Chondrocyte (in vitro differentiated cells): ENCODE measurements at places on chromosomes 16 and 17. TPM values are rescaled to one million over a fixed set of nuclear protein-coding genes. Genes with fewer than 3 reads are reported as not detected.

Gene PDIA2
- total RNA-seq = 0.89 to 1.6 TPM (median 1.5 TPM) in 3 replicates

DNA sequence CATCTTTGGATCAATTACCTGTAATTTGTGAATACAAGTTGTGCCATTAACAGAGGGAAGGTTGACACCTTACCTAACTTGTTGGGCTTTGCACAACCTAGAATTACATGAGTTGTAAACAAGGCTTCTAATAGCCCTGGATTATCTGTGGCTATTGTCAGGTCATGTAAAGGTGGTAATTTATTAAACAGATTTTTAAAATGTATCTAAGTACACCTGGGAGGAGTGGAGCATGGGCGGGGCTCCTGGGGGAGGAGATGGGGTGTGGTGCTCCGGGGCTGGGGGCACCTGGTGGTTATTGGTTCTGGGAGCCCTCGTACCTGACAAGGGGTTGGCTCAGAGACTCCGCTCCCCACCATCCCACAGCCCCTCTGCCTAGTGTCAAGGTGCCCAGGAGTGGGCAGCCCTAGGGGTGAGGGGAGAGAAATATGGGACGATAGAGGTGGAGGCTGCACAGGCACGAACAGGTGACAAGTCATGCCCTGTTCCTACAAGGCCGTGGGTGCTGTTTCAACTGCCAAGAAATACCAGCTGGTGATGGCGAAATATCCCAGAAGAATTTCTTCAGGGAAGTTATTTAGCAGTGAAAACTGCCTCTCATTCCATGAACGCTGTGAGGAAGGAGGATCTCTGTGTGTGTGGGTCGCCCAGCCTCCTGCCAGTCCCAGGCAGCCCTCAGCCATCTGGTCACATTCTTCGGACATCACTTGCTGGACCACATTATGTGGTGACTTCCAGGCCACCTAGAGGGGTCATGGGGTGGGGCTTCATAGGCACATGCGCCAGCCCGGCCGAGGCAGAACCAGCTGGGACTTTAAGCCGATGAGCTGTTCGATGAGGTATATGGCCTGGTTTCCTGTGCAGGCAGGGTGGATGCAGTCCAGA is 55.5 kb upstream of the IRX3 start:
- peaks cover 5% of the 10 kb centered on the region for H3K4me1 ChIP-seq
- DNase-seq = no peak
- no peaks in the 10 kb centered on the region for H3K36me3 ChIP-seq
- no peak overlapping the region for H3K27ac ChIP-seq
- peaks cover 8% of the 10 kb centered on the region for H3K27me3 ChIP-seq

DNA sequence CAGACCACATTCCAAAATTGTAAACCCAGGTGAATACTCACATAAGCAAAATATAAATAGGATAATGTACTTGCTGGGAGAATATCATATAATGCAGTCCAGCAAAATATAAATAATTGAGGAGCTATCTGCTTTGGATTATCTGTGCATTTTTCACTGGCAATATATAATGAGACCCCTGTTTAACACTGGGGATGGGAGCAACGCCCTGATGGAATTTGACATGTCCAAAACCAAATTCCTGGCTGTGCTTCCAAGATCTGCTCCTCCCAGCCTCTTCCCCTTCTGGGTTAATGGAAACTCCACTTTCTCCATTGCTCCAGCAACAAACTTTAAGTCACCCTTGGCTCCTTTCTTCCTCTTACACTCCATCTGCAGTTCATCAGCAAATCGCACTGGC is 35.5 kb upstream of the HLF start:
- DNase-seq = no peak
- H3K4me3 ChIP-seq = no peak overlapping the region

Gene DNAH17
- total RNA-seq = 0.26 to 0.42 TPM (median 0.34 TPM) in 3 replicates

DNA sequence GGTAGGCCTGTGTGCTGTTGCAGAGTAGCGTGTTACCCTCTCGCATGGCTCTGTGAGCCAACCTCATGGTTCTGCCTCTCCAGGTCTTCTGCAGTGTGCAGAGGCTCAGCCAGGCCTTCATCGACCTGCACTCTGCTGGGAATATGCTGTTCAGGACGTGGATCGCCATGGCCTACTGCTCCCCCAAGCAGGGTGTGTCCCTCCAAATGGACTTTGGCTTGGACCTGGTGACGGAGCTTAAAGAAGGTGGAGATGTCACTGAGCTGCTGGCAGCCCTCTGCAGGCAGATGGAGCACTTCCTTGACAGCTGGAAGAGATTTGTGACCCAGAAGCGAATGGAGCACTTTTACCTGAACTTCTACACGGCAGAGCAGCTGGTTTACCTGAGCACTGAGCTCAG is 75.8 kb upstream of the ENDOV start:
- no peaks in the 10 kb centered on the region for H3K4me1 ChIP-seq
- no peaks in the 10 kb centered on the region for H3K27me3 ChIP-seq
- H3K36me3 ChIP-seq = peaks cover 54% of the 10 kb centered on the region

Gene SLC5A10
- not detected in 3 replicates for total RNA-seq

- no peak overlapping the region for H3K4me3 ChIP-seq
- H3K27ac ChIP-seq = no peak overlapping the region
- H3K27me3 ChIP-seq = no peaks in the 10 kb centered on the region
- H3K36me3 ChIP-seq = peaks cover 42% of the 10 kb centered on the region
- peaks cover 3% of the 10 kb centered on the region for H3K4me1 ChIP-seq
These were observed 22.7 kb upstream of the JPT2 start for GRCh38 chr16:1655269-1655807.

Gene SULT1A4
- total RNA-seq = 0.56 to 4.7 TPM (median 2.7 TPM) in 3 replicates

DNA sequence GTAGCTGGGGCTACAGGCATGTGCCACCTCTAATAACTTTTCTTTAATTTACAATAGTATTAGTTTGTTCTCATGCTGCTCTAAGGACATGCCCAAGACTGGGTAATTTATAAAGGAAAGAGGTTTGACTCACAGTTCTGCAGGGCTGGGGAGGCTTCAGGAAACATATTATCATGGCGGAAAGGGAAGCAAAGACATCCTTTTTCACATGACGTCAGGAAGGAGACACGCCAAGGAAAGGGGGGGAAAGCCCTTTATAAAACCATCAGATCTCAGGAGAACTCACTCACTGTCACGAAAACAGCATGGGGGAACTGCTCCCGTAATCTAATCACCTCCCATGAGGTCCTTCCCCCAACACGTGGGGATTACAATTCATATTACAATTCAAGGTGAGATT is 18.3 kb downstream of the IL4R start:
- H3K36me3 ChIP-seq = peaks cover 4% of the 10 kb centered on the region
- H3K4me1 ChIP-seq = peaks cover 47% of the 10 kb centered on the region
- peak overlapping the region; percentile 85 for H3K27ac ChIP-seq
- no peak overlapping the region for H3K4me3 ChIP-seq
- H3K27me3 ChIP-seq = no peaks in the 10 kb centered on the region
- DNase-seq = no peak

DNA sequence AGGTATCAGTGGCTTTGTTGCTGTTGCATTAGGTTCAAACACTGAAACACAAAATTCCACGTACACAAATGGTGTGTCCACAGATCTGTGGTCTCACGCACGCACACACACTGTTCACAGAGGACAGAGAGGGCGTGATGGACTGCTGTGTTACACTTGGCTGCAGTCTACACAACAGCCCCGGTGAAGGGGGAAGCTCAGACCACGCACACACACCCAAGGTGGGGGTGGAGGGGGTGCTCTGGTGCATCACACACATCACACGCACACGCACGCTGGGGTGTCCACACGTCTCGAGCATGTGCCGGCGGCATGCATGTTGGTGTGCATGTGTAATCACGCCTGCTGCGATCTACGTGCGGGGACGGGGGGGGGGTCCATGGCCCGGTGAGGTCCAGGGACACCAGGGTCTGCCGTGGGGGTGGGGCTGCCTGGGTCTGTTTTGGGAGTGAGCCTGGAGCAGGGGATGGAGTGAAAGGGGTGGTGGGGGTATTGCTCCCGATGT is 7.3 kb downstream of the HSD3B7 start:
- H3K36me3 ChIP-seq = no peaks in the 10 kb centered on the region
- H3K4me1 ChIP-seq = peaks cover 8% of the 10 kb centered on the region
- no peaks in the 10 kb centered on the region for H3K27me3 ChIP-seq
- no peak overlapping the region for H3K4me3 ChIP-seq
- no peak overlapping the region for H3K27ac ChIP-seq
- DNase-seq = no peak

Gene CBX2
- 4.1 to 11.8 TPM (median 4.9 TPM) in 3 replicates for total RNA-seq

- peaks cover 67% of the 10 kb centered on the region for H3K27me3 ChIP-seq
- H3K27ac ChIP-seq = no peak overlapping the region
- H3K4me1 ChIP-seq = peaks cover 27% of the 10 kb centered on the region
- peaks cover 3% of the 10 kb centered on the region for H3K36me3 ChIP-seq
- H3K4me3 ChIP-seq = peak overlapping the region; percentile 31
These were observed 428 bp upstream of the SALL1 start for GRCh38 chr16:51151435-51151960.

GRCh38 chr16:72859581-72859980 is 188.3 kb downstream of the ZFHX3 start:
- peaks cover 14% of the 10 kb centered on the region for H3K36me3 ChIP-seq
- peak overlapping the region; percentile 98 for H3K27ac ChIP-seq
- H3K4me1 ChIP-seq = peaks cover 60% of the 10 kb centered on the region
- DNase-seq = no peak
- H3K27me3 ChIP-seq = no peaks in the 10 kb centered on the region

Gene HSPB9
- not detected in 3 replicates for total RNA-seq

- H3K27me3 ChIP-seq = peaks cover 11% of the 10 kb centered on the region
- H3K4me1 ChIP-seq = no peaks in the 10 kb centered on the region
- DNase-seq = no peak
- H3K36me3 ChIP-seq = no peaks in the 10 kb centered on the region
- H3K4me3 ChIP-seq = no peak overlapping the region
- no peak overlapping the region for H3K27ac ChIP-seq
These were observed 140.0 kb downstream of the SPACA3 start for GRCh38 chr17:33131620-33132019.

Gene SLC47A1
- 1.7 to 4.9 TPM (median 2.0 TPM) in 3 replicates for total RNA-seq

DNA sequence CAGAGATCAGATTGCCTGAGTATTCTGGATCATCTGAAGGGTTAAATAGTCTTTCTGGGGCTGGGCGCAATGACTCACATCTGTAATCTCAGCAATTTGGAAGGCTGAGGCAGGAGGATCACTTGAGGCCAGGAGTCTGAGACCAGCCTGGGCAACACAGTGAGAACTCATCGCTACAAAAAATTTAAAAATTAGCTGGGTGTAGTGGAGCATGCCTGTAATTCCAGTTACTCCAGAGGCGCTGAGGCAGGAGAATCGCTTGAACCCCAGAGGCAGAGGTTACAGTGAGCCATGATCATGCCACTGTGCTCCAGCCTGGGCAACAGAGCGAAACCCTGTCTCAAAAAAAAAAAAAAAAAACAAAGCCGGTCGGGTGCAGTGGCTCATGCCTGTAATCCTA is 15.7 kb downstream of the MVP start:
- DNase-seq = no peak
- no peaks in the 10 kb centered on the region for H3K27me3 ChIP-seq
- no peaks in the 10 kb centered on the region for H3K4me1 ChIP-seq
- no peak overlapping the region for H3K27ac ChIP-seq

- H3K36me3 ChIP-seq = no peaks in the 10 kb centered on the region
- H3K4me3 ChIP-seq = no peak overlapping the region
- peak overlapping the region; percentile 93 for H3K27ac ChIP-seq
These were observed 284.0 kb downstream of the SEC14L1 start for GRCh38 chr17:77424585-77425344.

DNA sequence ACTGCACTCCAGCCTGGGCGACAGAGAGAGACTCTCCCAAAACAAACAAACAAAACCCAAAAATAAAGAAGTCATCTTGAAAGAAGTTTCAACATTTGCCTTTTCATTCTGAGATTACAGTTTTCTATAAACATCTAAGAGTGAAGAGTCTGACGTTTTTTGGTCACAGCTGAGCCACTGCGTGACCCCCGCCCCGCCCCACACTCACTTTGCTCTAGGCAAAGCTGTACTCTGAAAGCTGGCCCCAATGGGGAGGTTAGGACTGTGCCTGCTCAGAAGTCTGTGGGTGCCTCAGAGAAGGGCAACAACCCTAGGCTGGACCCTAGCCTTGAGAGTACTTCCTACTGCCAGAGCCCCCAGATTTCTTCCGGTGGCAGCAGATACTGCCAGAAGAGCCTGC is 19.3 kb downstream of the CYB5D2 start:
- peak overlapping the region; percentile 96 for H3K27ac ChIP-seq
- no peak overlapping the region for H3K4me3 ChIP-seq
- peaks cover 19% of the 10 kb centered on the region for H3K36me3 ChIP-seq
- H3K27me3 ChIP-seq = no peaks in the 10 kb centered on the region
